ENCODE measurements at places on chromosomes 5 and 9.
A peak's percentile ranks its signal among the peaks of the same experiment; 100 is the strongest.

- no peak for DNase-seq
These were observed 204.1 kb upstream of the MEF2C start for GRCh38 chr5:89087128-89087527.

- peak; percentile 99 for DNase-seq
These were observed 57.7 kb upstream of the NXNL2 start for GRCh38 chr9:88477300-88477751.

DNA sequence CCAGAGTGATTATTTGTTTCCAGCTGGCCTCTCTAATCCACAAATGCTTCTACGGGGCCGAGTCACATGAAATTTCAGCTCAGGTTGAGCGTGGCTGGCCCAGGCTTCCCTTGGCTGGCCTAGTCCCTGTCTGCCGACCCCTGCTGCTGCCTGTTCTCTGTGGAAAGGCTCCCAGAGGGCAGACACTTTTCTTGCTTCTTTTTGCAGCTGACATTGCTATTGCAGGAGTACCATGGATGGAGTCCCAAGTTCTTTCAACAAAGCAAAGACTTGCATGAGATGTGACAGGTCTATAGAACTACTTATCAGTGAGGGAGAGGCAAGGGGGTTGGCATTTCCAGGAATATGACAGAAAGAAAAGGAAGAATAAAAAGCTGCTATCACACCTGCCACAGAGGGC lies 287.4 kb upstream of the ARRDC3 start:
- DNase-seq: no peak

GRCh38 chr9:27818348-27818747 lies 245.1 kb upstream of the C9orf72 start:
- DNase-seq: no peak

DNA sequence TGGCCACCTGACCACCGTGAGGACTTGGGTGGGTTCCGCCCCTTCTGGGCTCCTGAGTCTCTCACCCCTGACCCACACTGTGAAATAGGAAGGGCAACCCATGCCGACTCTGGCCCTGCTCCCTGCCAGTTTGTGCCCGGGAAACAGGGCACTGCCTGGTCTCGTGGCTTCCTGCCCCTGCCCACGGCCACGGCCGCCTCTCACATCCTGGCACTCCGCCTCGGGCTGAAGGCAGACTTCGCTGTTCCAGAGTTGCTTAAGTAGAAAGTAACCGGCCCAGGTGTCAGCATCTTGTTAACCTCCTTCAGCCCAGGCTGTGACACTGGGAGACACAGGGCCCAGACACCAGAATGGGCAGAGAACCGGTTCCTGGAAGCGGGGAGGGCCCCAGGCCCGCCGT lies 68.7 kb upstream of the RNU6ATAC start:
- no peak for DNase-seq

DNA sequence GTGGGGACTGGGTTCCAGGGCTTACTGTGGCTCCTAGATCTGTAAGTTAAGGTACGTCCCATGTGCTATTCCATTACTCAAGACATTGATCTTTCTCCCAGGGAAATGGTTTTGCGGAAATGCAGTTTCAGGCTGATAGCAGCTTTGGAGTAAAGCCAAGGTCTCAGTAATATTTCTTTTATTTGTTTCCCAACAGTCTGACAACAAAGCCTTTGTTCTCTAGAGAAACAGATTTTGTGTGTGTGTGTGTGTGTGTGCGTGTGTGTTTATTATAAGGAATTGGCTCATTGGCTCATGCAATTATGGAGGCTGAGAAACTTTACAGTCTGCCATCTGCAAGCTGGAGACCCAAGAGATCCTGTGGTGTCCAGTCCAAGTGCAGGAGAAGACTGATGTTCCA lies 12.1 kb upstream of the POC5 start:
- no peak for DNase-seq

DNA sequence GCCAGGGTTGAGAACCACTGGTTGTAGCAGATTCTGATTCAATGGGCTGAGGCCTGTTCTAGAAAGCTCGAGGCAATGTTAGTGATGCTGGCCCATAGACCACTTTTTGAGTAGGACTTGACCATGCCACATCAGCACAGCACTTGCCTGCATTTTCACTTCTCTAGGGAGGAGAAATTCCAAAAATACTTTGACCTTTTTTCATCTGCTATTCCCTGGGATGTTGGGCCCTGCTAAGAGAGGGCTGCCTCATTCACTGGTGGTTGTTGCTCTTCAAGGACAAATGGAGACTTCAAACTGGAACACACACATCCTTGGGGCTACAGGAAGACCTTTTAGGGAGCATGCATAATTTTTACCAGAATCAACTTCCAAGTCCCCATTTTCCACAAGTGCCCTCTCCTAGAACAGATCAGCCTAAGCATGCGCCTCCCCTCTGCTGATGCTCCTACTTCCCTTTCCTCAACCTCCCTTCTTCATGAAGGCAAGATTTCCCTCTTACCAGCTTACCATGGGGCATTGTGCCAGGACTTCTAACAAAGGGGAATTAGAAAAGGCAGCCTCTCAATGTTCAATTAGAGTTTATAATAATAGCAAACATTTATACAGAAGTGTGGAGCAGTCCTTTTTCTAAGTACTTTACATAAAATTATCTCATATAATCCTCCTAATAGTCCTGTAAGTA lies 12.7 kb upstream of the TGFBI start:
- no peak for DNase-seq

Measured in fibroblast of skin of abdomen (primary cell).